ENCODE measurements at places on chromosomes 2 and 18.

GRCh38 chr2:46490521-46491141 lies 11.3 kb downstream of the TMEM247 start:
- no peak for DNase-seq

- no peak for DNase-seq
Measured at GRCh38 chr2:161972866-161973265, 101.1 kb downstream of the DPP4 start.

DNA sequence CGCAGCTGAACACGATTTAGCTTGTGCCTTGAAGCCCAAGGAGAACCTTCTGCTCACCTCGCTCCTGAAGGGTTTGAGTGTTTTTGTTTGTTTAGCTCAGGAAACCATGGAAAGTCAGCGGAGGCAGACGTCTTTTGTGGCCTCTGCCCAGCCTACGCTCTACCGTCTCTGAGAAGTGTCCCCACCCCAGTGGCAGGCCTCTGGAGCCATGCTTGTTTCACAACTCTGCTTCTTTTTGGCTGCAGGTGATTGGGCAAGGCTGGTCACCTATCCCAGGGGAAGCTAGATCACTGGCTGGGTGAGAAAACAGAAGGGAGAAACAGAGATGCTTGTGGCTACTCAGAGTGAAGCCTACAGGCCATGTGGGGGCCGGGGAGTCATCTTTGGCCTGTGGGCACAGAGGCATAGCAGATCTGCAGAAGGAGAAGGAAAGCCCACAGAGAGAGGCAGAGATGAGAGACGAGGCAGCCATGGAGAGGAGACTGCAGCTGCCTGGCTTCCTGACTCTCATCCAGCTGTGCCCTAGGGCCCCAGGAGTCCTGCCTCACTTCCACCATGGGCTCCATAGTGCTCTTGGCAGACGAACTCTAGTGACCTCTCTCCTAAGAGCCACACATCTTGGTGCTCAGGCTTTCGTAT lies 50.1 kb downstream of the CIB4 start:
- no peak for DNase-seq

- no peak for DNase-seq
Measured at GRCh38 chr2:32591669-32592463, 36.0 kb upstream of the TTC27 start.

DNA sequence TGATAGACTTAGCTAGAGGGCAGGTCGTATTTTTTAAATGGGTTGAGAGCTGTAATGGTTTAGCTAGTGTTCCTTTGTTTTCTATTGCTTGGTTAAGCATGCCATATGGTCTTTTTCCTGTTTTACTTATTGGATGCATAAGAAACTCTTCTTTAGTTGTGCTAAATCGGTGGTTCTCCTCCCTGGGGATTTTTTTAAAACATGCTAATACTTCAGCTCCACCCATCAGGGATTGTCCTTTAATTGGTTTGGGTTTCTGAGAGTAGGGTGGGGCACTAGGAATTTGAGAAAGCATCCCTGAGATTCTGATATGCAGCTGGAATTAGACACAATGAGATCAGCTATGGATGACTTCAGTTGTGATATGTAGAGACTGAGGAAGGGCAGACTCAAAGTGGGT lies 497.2 kb downstream of the THSD7B start:
- no peak for DNase-seq

- DNase-seq: no peak
Measured at GRCh38 chr2:54866179-54866578, 142.7 kb downstream of the EML6 start.

DNA sequence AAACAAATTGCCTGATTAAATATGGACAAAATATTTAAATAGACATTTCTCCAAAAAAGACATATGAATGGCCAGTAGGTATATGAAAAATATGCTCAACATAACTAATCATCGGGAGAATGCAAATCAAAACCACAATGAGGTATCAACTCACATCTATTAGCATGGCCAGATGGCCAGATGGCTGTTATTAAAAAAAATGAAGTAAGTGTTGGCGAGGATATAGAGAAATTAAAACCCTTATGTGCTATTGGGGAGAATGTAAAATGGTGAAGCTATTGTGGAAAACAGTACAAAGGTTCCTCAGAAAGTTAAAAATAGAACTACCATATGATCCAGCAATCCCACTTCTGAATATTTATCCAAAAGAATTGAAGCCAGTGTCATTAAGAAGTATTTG lies 272.3 kb upstream of the ZNF804A start:
- no peak for DNase-seq

Measured in H54 (cell line).